SK-N-DZ (cell line): ENCODE measurements at places on chromosomes 1 and 21.

DNA sequence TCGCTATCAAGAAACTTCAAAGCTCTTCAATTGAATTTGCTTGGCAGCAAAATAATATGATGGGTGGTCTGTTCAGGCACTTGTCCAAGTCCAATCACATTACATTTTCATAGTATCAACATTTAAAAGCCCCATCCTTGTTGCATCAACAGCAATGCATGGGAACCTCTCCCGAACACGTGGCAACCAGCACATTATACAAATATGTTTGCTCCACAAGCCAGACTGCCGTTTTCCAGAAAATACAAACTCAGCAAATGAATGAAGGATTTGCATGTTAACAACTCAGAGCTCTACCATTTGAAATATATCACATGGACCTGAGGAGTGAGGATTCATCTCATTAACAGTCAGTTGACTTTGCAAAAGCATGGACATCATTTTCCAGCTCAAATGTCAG lies 20.0 kb upstream of the LYPLAL1 start:
- DNase-seq, result no peak

- DNase-seq, result no peak
Observed at GRCh38 chr1:154547105-154547732, 11.2 kb downstream of the UBE2Q1 start.

GRCh38 chr21:36567216-36567885 lies 87.4 kb upstream of the CLDN14 start:
- DNase-seq, result no peak

DNA sequence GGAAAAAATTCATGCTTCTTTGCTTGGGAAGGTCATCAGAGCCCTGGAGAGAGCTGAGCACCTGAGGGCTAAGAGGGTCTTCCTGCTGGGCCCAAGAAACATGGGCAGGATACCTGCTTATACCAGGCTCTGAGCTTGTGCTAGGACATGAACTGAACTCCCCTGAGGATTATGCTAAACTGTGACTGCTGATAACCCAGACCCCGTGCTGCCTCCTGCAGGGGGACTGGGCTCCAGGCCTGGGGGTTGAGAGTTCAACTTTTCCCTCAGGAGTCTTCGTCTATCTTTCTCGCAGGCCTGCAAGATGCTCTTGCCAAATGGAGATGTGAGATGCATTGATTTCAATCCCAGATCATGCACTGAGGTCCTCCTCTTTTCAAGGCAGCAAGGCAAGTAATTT lies 368.5 kb downstream of the HHAT start:
- DNase-seq, result no peak

DNA sequence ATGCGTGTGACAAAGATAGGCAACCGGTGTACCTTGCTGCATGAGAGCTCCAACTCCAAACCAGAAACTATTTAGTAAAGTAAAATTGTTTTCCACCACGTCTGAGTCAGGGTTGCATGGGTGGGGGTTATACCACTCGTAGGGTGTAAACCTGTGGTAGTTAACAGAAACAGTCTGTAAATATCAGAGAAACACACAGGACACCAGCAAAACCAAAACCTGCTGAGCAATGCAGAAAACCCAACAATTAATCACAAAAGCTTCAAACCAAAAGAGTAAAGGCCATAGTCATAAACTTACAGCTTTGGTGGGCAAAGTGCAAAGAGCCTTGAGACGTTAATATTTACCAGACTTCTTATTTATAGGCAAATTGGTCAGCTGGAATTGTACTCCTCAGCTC lies 282.7 kb downstream of the BACH1 start:
- DNase-seq, result no peak

- no peak for DNase-seq
Observed at GRCh38 chr1:18705811-18706210, 75.2 kb downstream of the PAX7 start.

DNA sequence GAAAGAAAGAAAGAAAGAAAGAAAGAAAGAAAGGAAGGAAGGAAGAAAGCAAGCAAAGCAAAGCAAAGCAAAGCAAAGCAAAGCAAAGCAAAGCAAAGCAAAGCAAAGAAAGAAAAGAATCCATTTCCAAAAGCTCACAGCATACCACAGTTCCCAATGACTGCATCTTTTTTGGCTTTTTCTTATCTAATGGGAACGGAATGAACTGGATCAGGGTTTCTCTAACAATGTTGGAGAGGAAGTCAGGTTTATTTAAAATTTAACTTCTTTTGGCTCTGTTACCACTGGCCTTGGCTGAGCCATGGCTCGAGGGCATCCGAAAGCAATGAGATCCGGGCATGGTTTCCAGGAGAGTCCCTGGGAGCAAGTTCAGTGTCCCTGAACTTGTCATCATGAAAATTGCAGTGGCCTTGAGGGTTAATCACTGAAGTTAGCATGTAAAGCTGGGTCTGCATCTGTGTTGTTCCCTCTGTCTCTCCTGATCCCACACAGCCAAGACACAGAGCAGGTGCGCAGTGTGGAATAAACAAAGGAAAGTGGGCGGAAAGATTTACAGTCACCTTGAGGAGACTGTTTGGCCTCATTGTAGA lies 34.6 kb upstream of the CTPS1 start:
- DNase-seq, result no peak
